ENCODE measurements at places on chromosomes 2 and 18.

GRCh38 chr18:38646296-38646695, 1080.7 kb upstream of the CELF4 start:
- DNase-seq, result no peak

GRCh38 chr2:218400167-218400929, 680 bp downstream of the CTDSP1 start:
- DNase-seq, result no peak

GRCh38 chr18:48862132-48862531, 88.6 kb downstream of the SMAD7 start:
- no peak for DNase-seq

DNA sequence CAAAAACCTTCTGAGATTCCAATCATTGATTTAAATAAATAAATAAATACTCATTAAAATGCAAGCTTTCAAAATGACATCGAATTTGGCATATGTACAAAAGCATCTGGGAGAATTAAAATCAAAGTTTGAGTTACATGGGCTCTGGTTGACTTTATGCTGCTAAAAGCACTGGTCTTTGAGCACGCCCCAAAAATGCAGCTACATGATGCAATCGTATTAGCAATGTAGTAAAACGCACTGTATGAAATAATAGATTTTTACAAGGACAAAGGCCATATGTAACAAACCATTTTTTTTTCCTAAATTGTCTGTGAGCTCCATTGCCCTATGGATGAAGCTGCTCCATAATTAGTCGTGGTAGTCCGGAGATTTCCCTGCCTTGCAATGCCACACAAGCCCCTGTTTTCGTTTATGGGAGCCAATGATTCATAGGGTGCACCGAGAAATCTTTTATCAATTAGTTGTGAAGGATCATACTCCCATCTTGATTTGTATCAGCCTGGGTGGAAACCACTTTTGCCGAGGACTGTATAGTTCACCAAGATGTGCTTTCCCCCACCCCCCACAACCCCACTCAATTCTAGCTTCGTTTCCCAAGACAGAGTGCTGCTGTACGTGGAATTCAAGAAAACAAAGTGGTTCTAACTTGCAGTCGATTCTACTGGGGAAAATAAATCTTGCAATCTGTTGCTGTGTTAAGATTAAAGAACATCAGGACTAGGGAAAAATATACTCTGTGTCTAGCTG, 268.4 kb downstream of the IRS1 start:
- no peak for DNase-seq

- DNase-seq, result no peak
Observed at GRCh38 chr18:570697-571096, 9.5 kb upstream of the CETN1 start.

DNA sequence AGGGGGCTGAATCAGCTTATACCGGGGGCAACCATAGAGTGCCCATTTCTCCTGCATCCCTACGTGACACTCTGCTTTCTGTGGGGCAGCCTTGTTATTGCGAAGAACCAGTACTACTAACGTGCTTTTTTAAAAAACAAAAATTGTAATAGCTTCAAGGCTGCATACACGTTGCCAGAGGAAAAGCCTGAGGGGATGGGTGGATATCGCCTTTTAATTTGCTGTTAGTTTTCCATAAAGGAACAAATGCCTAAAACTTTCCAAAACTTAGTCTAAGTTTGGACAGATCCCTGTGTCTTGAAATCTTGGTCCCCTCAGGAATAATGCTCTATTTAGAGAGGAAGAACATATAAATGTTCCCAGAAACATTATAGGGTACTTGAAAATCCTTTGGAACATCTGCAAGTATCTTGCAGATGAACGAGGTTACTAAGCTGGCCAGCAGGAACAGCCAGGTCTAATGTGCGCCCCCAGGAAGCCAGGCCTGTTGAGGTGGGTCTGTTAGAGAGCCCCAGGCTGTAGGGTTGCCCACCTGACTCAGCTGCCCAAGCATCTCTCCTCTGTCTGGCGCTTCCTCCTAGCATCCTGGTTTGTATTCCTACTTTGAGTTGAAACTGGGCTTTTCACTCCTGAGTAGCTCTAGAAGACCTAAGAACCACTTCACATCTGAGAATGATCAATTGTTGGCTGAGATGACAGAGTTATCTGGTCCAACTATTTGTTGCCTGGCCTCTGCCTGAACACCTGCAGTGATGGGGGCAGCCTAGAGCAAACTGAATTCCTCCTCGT, 96.9 kb downstream of the TGOLN2 start:
- no peak for DNase-seq

GRCh38 chr2:97871096-97871780, 124.5 kb downstream of the TMEM131 start:
- DNase-seq, result no peak
